Activated T-cell treated with anti-CD3 and anti-CD28 coated beads, Interleukin-2, amount 50 U/mL, for 4 hours (primary cell): ENCODE measurements at places on chromosomes 5 and 9. TPM values are rescaled to one million over a fixed set of nuclear protein-coding genes. Genes with fewer than 3 reads are reported as not detected.

CORO2A gene
- 2.1 TPM for total RNA-seq

NSG2 gene
- total RNA-seq = not detected

CMYA5 gene
- total RNA-seq = 0.22 TPM

ACTL7A gene
- not detected for total RNA-seq

SLC23A1 gene
- total RNA-seq = not detected

PTGES gene
- total RNA-seq = not detected

DNA sequence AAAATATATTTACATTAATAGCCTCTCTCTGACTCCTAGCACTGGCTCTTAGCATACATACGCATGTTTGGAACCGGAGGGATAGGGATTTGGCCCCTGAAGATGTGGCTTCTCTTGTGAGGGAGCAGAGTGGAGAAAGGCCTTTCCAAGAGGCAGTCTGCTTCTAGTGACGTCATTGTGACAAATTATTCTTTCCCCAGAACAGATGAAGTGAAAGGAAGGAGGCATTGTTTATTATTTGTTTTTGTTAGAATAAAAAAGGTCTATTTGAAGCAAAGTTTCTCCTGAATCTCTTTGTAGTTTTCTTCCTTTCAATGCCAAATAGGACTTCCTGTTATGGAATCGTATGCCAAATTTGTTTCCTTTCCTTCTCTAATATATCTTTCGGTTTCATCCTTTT lies 361.6 kb downstream of the ICE1 start:
- DNase-seq = no peak

GRCh38 chr5:146647656-146648199 lies 131.7 kb upstream of the GPR151 start:
- no peak for DNase-seq

DNA sequence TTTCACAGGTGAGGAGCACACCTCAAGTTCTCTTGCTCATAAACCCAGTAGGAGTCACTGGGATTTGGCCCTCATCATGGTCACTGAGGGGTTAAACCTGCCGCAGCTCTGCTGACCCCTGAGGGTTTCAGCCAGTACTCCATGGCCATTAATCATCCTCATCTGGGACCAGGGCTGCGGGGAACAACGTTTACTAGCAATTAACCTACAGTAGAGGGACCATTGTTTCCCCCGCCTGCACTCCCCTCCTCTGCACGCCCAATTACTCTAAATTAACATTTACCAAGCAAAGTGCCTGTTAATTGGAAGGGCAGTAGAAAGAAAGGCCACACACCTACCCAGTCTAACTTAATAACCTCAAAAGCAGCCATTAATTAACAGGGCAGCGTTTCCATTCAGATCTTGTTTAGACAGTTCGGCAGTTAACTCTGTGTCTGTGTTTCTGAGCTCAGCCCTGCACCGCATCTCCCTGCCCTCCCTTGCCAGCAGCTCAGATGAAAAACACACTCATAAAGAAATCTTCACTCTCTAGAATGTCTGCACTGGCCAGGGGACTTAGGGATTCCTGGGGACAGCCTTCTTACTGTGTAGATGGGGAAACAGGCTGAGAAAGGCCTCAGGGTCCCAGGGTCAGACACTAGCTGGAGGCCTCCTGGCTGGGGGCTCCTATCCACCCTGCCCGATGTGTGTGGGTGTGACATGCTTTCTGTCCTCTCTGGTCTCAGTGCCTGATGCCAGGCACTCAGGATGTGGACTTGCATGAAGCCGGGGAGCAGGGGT lies 51.6 kb downstream of the ALG2 start:
- no peak for DNase-seq

- DNase-seq = no peak
Measured at GRCh38 chr5:321726-322251, 275 bp downstream of the AHRR start.

DNA sequence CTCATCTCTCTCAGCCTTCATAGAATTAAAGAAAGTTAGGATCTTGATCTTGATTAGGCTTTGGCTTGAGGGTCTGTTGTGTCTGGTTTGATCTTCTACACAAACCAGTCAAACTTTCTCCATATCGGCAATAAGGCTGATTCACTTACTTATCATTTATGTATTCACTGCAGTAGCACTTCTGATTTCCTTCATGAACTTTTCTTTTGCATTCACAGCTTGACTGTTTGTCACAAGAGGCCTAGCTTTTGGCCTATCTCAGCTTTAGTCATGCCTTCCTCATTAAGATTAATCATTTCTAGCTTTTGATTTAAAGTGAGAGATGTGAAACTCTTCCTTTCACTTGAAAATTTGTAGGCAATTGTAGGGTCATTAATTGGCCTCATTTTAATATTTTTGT lies 62.8 kb downstream of the SH3RF2 start:
- no peak for DNase-seq

DNA sequence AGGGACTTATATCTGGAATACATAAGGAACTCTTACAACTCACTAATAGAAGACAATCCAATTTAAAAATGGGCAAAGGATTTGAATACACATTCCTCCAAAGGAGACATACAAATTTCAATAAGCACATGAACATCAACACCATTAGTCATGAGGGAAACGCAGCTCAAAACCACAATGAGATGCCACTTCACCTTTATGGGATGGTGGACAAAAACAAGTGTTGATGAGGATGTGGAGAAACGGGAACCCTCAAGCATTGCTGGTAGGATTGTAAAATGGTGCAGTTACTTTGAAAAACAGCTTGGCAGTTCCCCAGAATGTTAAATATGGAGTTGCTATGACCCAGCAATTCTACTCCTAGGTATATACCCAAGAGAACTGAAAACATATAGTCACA lies 72.7 kb upstream of the IER5L start:
- no peak for DNase-seq

GRCh38 chr5:74870299-74871067 lies 4.3 kb upstream of the FAM169A start:
- DNase-seq = no peak

- no peak for DNase-seq
Measured at GRCh38 chr9:83662933-83663332, 40.0 kb downstream of the IDNK start.

DNA sequence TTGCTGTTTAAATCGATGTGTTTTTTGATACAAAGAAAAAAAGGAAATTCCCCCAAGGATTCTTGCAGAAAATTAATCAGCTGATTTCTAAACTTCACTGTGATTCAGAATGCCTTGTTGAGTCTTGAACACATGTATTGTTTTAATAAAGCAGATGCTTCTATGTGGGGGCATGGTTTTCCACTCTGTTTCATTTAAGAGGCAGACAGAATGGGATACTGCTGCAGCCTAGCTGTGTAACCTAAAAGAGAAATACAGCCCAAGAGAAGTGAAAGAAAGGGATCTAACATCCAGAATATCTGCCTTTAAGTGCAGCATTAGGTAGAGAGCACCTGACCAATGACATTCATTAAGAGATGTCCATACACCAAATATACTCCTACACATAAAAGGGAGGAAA lies 365.1 kb upstream of the CCNH start:
- no peak for DNase-seq
